CD14-positive monocyte (primary cell): ENCODE measurements at places on chromosomes 2 and 18.

DNA sequence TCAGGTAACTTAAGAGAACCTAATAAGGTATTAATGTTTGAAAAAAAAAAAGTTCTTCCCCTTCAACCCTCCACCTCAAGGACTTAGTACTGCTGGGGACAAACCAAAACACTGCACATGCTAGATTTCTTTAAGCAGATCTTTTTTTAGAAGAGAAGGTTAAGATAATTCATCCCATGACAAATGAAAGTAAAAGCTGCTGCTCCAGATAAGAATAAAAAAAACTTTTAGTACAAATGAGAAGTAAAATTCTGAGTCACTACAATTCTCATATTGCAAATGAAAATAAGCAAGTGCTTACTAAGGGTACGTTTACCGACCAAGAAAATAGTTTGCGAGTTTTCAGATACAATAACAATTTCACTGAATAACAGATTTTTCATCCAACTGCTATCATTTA lies 8.9 kb downstream of the STAM2 start:
- DNase-seq = no peak

GRCh38 chr2:241049739-241050623 lies 51.6 kb downstream of the SNED1 start:
- DNase-seq = no peak

- DNase-seq = no peak
Observed at GRCh38 chr18:10590412-10590811, 64.6 kb downstream of the NAPG start.

DNA sequence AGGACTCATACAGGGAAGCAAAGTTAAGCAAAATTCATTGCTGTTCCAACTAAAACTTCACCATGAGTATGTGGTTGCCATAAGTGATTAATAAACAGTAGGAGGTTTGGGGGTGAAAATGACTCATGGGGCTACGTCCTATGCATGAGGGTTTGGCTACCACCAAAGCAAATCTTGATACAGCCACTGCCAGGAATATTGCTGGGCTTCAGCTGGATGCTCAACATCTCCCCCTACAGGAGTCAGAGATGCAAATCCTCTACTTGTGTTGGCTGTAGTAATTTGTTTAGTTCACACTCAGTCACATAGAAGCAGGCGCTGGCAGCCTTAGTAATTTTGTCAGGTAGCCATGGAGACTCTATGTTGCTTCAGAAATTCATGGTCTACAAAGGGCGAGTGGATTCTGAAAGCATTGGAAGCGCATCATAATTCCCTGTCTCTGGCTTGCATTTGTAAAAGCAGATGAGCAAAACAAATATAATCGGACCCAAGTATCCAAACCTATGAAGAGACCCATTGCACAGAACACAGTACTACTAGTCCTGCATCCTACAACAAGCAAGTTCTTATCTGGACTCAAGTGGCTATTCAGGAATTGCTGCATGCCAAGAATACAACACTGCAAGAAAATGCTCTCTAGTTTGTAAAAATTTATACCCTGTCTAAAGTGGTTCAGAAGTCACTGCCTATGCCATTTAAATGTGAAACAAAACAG lies 76.0 kb downstream of the CD28 start:
- peak; percentile 67 for DNase-seq

DNA sequence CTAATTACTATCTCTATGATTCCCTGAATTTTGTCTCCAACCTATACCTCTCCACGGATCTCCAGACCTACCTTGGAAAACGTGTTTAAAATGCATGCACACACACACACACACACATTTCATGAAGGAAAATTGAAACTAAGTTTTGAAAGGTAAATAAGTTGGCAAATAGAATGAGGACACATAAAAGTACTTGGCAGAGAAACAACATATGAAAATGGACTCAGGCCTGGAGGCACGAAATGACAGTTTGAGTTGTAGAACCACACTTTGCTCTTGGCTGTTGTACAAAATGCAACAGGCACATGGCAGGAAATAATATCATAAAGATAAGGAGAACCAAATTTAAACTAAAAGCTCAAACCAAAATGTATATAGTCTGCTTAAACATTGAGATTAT lies 868.1 kb upstream of the CNTNAP5 start:
- DNase-seq = no peak

- no peak for DNase-seq
Observed at GRCh38 chr2:214934006-214934405, 124.5 kb upstream of the BARD1 start.
